Activated gamma-delta T cell treated with anti-CD3 and anti-CD28 coated beads, Interleukin-2, amount 50 U/mL, for 16 hours (primary cell): ENCODE measurements at places on chromosomes 2 and 18.

DNA sequence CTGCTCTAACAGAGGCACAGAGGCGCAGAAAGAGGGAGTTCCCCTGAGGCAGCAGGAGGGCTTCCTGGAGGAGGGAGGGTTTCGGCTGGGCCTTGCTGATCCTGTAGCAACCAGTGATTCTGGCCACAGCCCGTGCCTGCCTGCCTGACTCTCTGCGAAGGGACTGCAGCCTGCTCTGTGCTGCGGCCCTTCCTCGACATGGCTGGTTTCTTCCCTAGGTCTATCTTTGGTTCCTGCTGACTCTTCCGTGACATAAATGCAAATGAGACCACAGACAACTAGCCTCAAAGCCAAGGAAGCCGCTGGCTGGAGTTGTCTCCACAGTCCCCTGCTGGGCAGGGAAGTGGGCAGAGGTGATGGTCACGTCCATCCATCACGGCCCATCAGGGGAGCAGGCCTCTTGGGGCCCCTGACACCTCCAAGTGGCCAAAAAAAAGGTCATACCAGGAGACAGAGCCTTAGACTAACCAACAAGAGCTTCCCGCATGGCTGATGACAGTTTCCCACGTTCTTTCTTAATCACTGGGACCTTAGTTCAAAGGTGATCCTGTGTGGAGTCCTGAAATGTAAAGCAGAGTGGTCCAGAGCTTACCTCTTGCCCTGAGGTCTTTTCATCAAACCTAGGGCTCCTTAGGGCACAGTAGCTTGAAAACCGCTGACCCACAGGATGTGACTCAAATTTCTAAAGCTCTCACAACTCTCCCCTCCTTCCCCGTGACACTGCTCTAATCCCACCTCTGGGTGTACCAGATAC is 55.3 kb downstream of the HS1BP3 start:
- DNase-seq: no peak

DNA sequence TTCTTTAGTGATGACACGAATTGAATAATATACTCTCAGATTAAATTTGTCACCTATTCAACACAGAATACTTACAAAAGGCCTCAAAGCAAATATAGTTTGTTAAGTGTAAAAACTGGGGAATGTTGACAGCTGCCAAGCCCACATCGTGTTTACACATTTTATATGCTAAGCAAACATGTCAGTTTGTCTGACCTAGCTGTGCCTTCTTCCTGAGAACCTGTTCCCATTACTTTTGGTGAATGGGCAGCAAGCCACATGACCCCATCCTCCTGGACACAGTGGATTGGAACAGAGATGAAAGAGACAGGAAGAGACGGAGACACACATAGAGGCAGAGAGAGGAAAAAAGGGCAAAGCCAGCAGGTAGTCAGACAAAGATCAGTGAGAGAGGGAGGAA is 22.9 kb upstream of the CUL3 start:
- DNase-seq: no peak

GRCh38 chr18:39991696-39992265 is 1963.3 kb upstream of the PIK3C3 start:
- no peak for DNase-seq

DNA sequence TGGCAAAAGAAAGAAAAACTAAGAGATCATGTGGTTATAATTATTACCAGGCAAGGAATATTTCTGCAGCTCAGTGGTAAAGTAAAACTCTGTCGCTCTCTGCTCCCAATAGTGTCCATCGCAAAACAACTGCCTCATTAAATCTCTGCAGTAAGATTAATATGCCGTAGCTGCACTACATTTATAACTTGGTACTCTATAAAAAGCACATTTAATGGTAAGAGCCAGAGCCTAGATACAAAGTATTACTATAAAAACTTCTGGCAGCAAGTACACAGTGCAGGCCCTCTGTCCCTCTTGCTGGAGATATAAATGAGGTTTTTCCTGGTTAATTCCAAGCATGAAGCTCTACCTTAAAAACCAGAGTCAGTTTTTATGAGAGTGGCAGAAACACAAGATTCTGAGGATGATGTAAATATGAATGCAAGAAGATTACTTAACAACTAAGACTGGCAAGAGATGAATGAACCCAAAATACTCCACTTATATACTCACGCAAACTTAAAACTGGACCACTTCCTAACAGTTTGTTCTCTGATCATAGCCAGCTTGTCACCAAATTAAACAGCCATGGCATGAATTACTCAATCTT is 25.5 kb downstream of the ZNF521 start:
- no peak for DNase-seq

DNA sequence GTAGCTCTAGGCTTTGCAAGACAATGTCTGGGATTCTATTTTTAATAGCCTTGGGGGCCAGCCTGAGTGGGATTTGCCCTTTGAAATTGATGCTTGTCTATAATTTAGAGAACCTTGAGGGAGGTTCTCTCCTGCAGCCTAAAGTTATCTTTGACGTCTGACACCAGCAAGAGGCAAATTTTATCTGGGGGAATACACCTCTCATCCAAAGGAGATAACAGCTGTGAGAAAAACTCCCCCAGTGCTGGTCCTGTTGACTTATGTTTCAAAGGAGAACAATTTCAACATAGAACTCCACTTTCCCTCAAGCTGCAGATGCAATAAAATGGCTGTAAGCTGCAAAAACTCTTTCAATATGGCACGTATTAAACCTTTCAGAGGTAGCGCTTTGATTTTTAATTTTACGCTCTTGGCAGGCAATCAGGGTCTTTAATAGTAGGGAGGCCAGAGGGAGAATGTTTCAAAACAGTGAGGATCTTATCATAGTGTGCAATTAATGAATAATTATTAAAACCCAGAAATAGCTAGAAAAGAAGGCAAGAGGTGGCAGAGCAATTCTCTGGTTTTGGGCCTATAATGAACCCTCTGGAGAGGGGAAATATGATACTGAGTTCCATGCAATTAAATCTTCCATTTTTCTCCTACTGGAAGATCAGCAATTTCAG is 62.4 kb downstream of the LYPD1 start:
- no peak for DNase-seq

- DNase-seq: no peak
Measured at GRCh38 chr2:194346193-194346592, 1310.8 kb upstream of the SLC39A10 start.

DNA sequence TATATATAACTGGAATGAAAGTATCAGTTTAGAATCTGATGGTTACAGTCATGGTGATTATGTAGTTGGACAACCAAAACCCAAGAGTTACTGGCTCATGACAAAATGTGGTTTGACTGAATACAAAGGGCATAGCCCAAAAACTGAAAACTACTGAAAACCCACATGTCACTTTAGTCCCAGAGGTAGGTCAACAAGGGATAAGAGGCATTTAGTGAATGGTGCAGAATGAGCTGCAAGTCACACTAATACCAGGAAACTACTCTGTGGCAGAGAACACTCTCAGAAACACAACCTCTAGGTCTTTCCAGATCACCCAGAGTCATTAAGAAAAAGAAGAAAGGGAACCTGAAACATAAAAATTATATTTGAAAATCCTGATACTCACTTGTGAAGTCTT is 154.5 kb downstream of the AGPS start:
- no peak for DNase-seq

DNA sequence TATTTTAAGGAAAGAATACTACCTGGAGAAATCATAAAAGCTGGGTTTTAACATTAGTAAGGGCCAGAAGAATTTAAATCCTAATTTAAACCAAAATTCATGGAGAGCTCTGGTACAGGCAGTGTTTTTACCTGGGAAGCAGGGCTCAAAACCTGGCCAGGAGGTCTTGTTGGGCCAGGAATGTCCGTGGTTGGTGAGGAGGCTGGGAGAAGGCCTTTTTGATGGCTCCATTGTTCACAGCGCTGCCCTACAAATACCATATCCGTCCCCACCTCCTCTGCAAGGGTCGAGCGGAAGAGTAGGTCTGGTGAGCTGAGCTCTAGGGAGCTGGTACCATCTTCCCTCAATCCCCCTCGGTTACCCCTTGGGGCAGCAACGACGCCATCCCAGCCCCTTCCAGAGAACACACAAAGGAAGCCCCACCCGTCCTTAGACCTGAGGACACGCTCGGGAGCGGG is 10.9 kb upstream of the HOXD1 start:
- no peak for DNase-seq

DNA sequence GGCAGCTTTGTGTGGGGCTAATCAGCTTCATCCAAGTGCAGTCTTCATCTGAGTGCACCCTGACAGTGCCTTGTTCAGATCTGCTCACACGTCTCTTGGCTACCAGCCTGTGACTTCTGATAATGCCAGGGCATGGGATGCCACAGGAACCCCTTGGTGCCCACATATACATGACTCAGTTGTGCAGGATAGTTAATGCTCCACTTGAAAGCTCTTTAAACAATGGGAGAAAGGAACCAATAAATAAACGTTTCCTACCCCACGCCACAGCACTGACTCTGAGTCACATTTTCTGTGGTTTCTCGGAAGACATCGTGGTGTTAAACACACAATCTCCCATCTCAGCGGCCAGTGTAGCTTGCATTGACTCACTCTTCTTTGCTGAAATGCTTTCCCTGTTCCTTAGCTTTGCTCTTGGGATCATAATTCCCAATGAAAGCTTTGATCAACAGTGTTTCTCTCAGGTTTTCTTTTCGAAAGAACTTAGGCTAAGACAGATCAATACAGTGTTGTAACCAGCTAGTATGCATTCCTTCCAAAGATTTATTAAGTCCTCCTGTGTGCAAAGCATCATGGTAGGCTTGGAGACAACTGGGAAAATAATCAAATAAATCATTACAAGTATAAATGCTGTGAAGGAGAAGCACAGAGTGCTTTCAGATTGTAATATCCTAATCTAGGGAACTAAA is 142.0 kb downstream of the COPS8 start:
- DNase-seq: no peak

- DNase-seq: no peak
Measured at GRCh38 chr18:51077217-51077616, 47.2 kb downstream of the SMAD4 start.

DNA sequence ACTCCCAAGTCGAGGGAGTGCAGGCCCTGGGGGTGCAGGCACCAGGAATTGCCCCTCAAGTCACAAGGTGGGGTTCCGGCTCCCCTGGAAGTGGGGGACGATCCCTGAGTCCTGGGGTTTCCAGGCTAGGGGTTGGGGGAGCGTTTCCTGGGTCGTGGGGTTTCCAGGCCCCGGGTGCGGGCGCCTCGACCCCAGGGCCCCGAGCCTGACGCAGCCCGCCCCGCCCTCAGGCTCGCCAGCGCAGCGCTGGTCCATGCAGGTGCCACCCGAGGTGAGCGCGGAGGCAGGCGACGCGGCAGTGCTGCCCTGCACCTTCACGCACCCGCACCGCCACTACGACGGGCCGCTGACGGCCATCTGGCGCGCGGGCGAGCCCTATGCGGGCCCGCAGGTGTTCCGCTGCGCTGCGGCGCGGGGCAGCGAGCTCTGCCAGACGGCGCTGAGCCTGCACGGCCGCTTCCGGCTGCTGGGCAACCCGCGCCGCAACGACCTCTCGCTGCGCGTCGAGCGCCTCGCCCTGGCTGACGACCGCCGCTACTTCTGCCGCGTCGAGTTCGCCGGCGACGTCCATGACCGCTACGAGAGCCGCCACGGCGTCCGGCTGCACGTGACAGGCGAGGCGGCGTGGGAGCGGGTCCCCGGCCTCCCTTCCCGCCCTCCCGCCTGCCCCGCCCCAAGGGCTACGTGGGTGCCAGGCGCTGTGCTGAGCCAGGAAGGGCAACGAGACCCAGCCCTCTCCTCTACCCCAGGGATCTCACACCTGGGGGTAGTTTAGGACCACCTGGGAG is 12.0 kb downstream of the SIGLEC15 start:
- DNase-seq: no peak

GRCh38 chr2:147405651-147406050 is 439.2 kb upstream of the ACVR2A start:
- no peak for DNase-seq

DNA sequence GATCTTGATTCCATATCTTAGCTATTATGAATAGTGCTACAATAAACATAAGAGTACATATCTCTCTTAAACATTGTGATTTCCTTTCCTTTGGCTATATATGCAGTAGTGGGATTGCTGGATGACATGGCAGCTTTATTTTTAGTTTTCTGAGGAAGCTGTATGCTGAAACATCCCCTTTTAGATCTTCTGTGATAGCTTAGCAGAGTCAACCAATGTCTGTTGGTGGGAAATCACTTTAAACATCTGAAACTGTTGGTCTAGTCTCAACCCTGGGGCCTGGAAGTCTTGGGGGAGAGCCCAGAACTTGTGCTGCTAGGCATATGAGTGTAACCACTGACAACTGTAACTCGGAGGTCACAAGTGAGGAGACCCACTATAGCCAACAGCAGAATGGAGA is 378.6 kb upstream of the SLC14A2 start:
- DNase-seq: no peak

GRCh38 chr2:120020554-120020953 is 7.7 kb downstream of the EPB41L5 start:
- DNase-seq: no peak

DNA sequence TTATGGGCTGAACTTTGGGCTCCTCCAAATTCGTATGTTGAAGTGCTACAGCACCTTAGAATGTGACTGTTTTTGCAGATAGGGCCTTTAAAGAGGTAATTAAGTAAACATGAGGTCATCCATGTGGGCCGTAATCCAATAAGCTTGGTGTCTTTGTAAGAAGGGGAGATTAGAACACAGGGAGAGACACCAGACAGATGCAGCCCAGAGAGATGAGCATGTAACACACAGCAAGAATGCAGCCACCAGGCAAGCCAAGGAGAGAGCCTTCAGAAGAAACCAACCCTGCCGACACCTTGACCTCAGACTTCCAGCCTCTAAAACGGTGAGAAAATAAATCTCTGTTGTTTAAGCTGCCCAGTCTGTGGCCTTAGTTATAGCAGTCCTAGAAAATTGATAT is 74.3 kb downstream of the HRH4 start:
- DNase-seq: no peak
